ENCODE measurements at places on chromosomes 7 and 10.

DNA sequence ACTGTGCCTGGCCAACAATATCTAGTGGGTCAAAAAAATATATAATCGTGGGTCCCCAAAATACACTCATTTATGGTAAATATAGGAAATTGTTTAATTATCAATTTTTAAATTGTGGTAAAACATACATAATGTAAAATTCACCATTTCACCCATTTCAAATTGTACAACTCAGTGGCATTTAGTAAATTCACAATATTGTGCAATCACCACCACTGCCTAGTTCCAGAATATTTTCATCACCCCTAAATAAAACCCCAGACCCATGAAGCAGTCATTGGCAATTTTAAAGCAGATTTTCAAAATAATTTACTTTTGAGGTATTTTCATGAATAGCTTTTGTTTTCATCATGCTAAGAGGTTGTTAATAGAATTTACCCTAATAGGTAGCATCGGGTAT, 10.2 kb downstream of the BLNK start:
- no peak for DNase-seq

- DNase-seq, result no peak
Measured at GRCh38 chr7:156582591-156583123, 57.9 kb upstream of the RNF32 start.

- no peak for DNase-seq
Measured at GRCh38 chr10:35961501-35961900, 319.4 kb upstream of the FZD8 start.

DNA sequence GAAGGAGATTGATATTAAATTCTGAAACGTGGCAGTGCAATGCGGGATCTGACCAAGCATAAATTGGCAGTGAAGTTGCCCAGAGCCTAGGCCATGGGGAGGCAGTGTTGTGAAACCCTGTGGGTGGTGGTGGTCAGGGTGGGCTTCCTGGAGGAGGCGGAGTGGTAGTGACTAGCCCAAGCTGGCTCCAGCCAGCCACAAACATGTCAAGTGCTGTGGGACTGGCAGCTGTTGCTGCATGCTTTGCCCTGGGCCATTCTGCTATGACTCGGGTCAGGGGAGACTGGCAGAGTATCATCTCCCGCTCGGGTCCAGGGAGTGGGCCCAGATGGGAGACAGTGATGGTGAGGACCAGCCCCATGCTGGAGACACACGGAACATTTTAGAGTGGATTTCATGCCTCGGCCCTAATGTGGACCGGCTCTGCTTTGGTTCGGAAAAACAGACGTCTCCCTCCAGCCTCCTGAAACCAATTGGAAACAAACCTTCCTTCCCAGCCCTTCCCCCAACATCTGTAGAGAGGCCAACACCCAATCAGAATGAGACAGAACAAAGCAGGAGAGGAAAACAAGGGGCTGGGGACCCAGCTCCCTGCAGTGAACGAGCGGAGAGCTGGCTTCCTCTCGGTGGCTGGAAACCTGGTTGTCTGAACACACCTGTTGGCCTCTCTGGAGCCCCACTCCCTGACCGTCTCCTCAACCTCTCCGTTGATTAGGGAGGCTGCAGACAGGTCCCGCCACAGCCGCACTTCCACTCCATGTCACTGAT, 58.2 kb downstream of the TMEM270 start:
- no peak for DNase-seq

DNA sequence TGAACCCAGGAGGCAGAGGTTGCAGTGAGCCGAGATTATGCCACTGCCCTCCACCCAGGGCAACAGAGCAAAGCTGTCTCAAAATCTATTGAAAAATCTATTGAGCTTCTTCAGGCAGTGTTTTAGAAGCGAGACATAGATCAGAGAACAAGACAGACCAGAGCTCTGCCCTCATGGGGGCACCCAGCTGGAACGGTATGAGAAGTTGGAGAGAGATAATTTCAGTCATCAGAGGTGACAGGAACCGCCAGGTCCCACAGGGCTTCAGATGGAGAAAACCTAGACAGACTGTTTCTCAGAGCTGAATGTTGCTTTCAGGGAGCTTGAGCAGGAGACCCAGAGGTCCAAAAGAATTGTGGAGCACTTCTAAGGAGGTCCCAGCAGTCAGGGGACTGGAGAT, 14.2 kb upstream of the GTF2IRD1 start:
- DNase-seq, result no peak

DNA sequence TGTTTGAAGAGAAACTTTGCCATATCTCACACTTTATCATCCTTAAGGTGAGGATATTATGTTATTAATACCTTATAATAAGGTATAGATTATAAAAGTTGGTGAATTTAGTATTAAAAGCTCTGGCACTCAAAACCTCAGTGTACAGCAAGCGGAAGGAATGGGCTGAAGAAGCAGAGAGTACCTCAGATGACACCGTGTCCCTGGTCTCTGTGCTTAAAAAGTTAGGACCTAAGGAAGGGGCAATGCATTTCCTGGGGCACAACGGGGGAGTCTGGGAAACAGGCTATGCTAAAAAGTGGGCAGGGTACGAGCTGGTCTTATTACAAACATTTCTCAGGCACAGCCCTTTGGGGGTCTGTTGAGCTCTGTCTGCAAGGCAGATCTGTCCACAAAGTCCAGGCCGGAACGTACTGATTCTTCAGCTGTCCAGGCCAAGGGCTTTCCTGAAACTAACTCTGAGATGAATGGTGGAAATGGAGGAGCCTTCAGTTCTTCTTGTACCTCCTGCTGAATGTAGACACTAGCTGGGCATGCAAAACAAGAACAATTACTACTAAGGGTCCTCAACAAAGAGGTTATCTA, 202.7 kb downstream of the POM121L12 start:
- DNase-seq, result no peak

All from NCI-H774 (cell line).